Naive thymus-derived CD4-positive, alpha-beta T cell (primary cell): ENCODE measurements at places on chromosomes 5 and 9. TPM values are rescaled to one million over a fixed set of nuclear protein-coding genes. Genes with fewer than 3 reads are reported as not detected.

Gene ICE1
- 31.6 and 32.4 TPM in 2 replicates for total RNA-seq

GRCh38 chr5:139282197-139282557 lies 11.4 kb upstream of the MATR3 start:
- no peak overlapping the region for H3K27ac ChIP-seq
- H3K36me3 ChIP-seq: no peaks in the 10 kb centered on the region
- no peak for DNase-seq
- no peaks in the 10 kb centered on the region for H3K4me1 ChIP-seq
- H3K4me3 ChIP-seq: no peak overlapping the region
- no peaks in the 10 kb centered on the region for H3K27me3 ChIP-seq

Gene PDE6A
- total RNA-seq: not detected

DNA sequence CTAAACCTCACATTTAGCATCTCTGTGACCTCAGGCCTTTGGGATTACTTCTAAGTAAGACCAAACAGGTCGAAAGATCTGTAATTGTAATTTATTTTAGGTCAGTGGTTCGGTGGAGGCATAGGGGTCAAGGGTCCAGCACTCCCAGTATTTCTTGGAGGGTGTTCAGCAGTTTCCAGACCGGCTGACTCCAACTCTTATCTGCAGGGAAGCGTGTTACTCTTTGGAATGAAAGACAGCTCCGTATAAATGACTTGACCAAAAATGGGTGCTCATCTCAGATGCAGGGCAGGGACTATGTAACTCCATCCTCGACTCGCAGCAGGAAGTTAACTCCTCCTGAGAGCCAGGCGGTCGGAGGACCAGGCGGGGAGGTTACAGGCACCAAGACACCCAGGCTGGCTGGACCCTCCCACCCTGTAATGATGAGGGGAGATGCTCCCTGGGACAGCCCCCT lies 620 bp upstream of the VPS13A start:
- peak overlapping the region; percentile 89 for H3K4me3 ChIP-seq
- no peak for DNase-seq
- no peaks in the 10 kb centered on the region for H3K27me3 ChIP-seq
- peaks cover 17% of the 10 kb centered on the region for H3K4me1 ChIP-seq
- H3K36me3 ChIP-seq: no peaks in the 10 kb centered on the region

- no peaks in the 10 kb centered on the region for H3K4me1 ChIP-seq
- no peaks in the 10 kb centered on the region for H3K27me3 ChIP-seq
- DNase-seq: no peak
- peaks cover 14% of the 10 kb centered on the region for H3K36me3 ChIP-seq
These were observed 12.6 kb upstream of the SETD9 start for GRCh38 chr5:56896763-56897162.

DNA sequence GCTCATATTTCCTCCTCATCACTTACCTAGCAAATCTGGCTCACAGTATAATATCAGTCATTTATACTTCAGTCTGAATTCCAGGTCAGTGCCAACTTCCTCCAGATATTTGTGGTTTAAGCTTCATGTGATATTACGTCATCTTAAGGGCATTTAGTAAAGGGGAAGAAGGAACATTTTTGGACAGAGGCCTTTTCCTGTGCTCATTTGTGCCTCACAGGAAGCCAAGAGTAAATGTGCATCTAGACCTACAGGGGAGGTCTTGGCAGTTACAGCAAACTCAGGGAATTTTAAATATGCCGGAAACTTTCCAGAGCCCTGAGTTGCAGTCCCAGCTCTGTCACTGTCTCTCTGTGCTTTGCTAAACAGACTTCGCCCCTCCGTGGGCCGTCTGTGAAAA lies 12.3 kb upstream of the KCNIP1 start:
- H3K36me3 ChIP-seq: no peaks in the 10 kb centered on the region
- DNase-seq: no peak
- no peaks in the 10 kb centered on the region for H3K27me3 ChIP-seq
- H3K4me1 ChIP-seq: no peaks in the 10 kb centered on the region
- H3K27ac ChIP-seq: no peak overlapping the region
- H3K4me3 ChIP-seq: no peak overlapping the region

GRCh38 chr5:139969318-139969717 lies 73.8 kb downstream of the NRG2 start:
- no peak overlapping the region for H3K27ac ChIP-seq
- H3K4me3 ChIP-seq: no peak overlapping the region
- no peak for DNase-seq
- no peaks in the 10 kb centered on the region for H3K27me3 ChIP-seq
- no peaks in the 10 kb centered on the region for H3K36me3 ChIP-seq
- no peaks in the 10 kb centered on the region for H3K4me1 ChIP-seq

GRCh38 chr9:3842839-3843238 lies 317.0 kb upstream of the RFX3 start:
- H3K36me3 ChIP-seq: no peaks in the 10 kb centered on the region
- H3K27me3 ChIP-seq: no peaks in the 10 kb centered on the region
- no peaks in the 10 kb centered on the region for H3K4me1 ChIP-seq
- no peak overlapping the region for H3K27ac ChIP-seq
- no peak for DNase-seq

DNA sequence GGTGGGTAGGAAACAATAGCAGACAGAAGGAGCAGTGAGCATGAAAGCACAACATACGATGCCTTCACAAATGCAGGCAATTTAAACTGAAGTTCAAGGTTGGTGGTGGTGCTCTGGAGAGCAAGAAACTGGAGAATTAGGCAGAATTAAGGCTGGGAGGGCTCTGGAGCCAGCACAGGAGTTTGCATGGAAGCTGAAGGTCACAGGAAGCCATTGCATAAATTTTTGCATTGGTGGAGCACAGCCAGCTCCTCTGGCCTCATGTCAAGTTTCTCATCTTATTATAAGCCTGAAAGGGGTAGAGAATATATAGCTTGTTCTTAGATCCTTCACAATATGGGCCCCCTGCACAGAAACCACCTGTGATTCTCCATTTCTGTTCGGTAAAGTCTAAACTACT lies 207.4 kb downstream of the PAPPA start:
- H3K36me3 ChIP-seq: no peaks in the 10 kb centered on the region
- H3K4me3 ChIP-seq: no peak overlapping the region
- H3K27me3 ChIP-seq: no peaks in the 10 kb centered on the region
- H3K27ac ChIP-seq: no peak overlapping the region
- DNase-seq: no peak

Gene SLC46A2
- not detected in 2 replicates for total RNA-seq

DNA sequence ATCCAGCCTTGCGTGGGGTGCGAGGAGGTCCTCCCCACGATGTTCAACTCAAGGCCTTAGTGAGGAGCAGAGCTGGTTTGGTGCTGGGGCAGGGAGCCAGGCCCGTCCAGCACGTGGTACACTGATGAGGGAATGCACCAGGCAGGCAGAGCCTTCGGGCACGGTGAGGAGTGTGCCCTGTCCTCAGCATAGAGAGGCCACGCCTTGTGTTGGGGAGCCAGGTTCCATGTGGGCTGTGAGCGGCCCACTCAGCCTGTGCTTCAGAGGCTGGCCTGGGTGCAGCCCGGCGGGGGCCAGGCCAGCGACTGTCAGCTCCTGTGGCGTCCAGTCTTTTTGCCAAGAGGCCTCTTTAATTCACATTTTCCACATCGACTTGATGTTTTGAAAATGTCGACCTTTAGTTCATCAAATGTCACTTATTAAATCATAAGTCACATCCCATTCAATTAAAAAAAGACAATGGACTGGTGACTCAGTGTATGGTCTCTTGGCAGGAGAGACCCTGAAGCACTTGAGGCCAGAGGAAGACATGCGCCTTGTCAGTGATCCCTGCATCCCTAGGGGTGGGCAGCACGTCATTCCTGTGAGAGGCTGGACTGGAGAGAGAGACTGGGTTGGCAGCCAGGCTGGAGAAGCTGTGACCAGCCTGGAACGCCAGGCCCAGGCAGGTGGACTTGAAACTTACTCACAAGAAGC lies 21.7 kb downstream of the ERGIC1 start:
- H3K27ac ChIP-seq: no peak overlapping the region
- H3K4me1 ChIP-seq: peaks cover 23% of the 10 kb centered on the region
- H3K4me3 ChIP-seq: no peak overlapping the region
- H3K36me3 ChIP-seq: no peaks in the 10 kb centered on the region
- DNase-seq: no peak
- H3K27me3 ChIP-seq: no peaks in the 10 kb centered on the region

Gene SMIM32
- not detected for total RNA-seq

Gene LIX1
- total RNA-seq: not detected

- no peaks in the 10 kb centered on the region for H3K27me3 ChIP-seq
- H3K4me1 ChIP-seq: no peaks in the 10 kb centered on the region
- DNase-seq: no peak
- H3K4me3 ChIP-seq: no peak overlapping the region
- no peak overlapping the region for H3K27ac ChIP-seq
These were observed 12.8 kb upstream of the PDZD2 start for GRCh38 chr5:31626156-31626555.

- no peaks in the 10 kb centered on the region for H3K4me1 ChIP-seq
- DNase-seq: no peak
- H3K27me3 ChIP-seq: no peaks in the 10 kb centered on the region
- H3K27ac ChIP-seq: no peak overlapping the region
- H3K4me3 ChIP-seq: no peak overlapping the region
These were observed 118.7 kb upstream of the CD180 start for GRCh38 chr5:67315082-67315989.

DNA sequence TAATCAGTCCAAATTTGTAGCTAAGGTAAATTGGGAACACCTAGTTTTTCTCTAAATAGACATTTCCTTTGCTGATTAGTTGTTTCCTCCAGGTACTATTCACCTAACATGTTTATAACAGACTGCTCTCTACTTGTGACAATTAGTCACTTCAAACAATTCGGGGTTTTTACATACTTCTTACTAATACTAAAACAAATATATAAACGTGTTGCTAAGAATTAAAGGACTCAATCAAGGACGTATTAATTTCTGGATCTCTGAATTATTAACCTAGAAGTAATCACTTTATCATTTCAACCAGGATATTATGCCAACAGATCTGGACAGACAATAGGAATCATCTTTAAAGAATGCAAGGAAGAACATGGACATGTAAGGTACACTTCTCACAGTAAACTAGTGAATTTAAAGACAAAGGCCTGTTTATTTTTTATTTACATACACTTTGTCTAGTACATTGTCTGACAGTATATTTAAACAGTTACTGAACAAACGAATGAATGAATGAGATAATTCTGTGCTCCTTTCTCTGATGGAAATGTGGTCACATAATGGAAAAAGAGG lies 22.3 kb downstream of the PJA2 start:
- H3K27ac ChIP-seq: peak overlapping the region; percentile 10
- DNase-seq: no peak
- no peaks in the 10 kb centered on the region for H3K27me3 ChIP-seq
- H3K4me1 ChIP-seq: peaks cover 5% of the 10 kb centered on the region
